ENCODE measurements at places on chromosomes 5 and 9.

GRCh38 chr9:134053401-134053871 is 14.4 kb downstream of the BRD3 start:
- DNase-seq = no peak

DNA sequence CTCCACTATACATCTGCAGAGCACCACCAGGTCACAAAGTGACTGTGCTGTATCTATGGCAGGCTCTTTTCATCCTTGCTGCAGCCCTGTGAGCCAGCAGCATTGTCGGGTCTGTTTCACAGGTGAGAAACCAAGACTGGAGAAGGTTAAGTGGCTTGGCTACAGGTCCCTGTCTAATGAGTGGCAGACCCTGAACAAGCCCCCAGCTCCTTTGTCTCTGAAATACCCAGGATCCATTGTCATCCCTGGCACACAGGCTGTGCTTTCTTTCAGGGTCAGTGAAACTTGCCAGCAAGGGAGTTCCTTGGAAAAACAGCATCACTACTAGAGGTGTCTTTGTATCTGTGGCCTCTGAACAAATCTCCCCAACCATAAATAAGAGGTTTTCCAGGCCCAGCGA is 27.6 kb upstream of the CXCL14 start:
- no peak for DNase-seq

DNA sequence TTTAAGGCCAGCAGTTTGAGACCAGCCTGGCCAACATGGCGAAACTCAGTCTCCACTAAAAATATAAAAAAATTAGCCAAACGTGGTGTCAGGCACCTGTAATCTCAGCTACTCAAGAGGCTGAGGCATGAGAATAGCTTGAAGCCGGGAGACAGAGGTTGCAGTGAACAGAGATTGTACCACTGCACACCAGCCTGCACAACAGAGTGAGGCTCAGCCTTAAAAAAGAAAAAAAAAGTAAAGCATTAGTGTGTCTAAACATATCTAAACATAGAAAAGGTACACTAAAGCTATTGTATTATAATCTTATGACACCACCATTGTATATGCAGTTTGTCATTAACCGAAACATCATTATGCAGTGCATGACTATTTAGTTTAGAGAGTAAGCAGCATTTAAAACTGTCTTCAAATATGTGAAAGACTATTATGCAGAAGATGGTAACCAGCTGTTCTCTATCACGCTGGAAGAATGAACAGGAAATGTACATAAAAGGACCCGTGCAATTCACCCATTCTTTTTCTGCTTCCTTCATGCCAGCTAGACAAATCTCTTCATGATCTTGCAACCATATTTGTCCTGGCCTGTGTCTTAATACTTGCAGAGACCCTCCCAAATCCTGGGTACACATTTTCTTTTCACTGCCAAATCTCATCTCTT is 58.6 kb downstream of the ITGA1 start:
- no peak for DNase-seq

- DNase-seq = no peak
Measured at GRCh38 chr9:110846215-110846614, 177.6 kb downstream of the MUSK start.

GRCh38 chr5:10702911-10703491 is 58.0 kb downstream of the DAP start:
- no peak for DNase-seq

DNA sequence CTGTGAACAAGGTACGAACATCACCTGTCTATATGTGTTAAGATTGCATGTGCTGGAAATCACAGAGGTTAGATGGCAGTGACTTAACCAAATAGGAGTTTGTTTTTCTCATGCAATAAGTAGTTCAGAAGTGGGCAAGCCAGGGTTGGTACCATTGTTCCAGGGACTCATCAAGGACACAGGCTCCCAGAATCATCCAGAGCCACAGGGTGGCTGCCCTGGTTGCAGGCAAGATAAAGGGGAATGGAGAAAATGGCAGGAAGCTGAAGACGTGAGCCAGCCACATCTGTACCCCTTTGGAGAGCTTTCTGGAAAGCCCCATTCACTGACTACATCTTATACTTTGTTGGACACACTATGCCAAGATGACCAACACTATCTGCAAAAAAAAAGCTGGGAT is 126.0 kb upstream of the IL12B start:
- DNase-seq = no peak

Data from stimulated activated CD4-positive, alpha-beta T cell treated with anti-CD3 and anti-CD28 coated beads, Interleukin-15, amount 100 ng/mL, for 1 hour (primary cell).